CD4-positive, alpha-beta T cell treated with Interleukin-2 at 100 ng/mL for 4 hours (primary cell): ENCODE measurements at places on chromosomes 7 and 10.

DNA sequence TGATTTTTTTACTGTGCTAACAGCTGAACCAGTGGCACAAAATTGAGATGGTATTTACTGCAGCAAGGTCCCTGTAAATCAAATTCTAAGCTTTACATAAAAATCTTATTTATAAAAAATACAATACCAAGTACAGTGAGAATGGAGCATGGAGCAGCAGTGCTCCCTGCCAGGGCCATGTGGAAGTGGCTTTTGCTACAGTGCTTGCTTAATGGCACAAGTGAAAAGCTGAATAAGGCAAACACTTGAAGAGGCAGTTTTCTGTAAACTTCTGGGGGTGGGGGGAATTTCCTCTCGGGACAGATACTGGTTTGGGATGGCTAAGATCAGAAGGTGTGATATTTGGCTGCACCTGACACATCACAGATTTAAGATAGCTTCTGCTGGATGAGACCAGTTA, 27.5 kb downstream of the AP3M1 start:
- no peak for DNase-seq

DNA sequence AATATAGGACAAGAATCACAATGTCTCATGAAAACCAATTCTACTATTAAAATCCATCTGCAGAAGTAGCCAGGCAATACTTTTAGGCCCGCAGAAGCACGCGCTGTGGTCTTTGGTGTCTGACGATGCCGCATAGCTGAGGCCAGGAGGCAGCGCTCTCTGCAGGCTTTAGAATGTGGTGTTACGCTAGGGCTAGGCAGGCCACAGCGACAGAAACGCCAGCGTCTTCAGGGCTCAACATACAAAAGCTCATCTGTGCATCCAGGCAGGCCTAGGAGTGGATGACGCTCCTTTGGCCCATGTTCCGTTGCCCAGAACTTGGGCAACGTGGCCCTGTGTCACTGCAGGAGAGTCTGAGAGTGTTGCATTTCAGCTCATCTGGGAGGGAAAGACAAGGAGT, 601.1 kb upstream of the FOXK1 start:
- no peak for DNase-seq

- DNase-seq: no peak
Measured at GRCh38 chr7:15245831-15246230, 316.0 kb downstream of the AGMO start.

- no peak for DNase-seq
Measured at GRCh38 chr10:116045366-116046356, 227.3 kb downstream of the GFRA1 start.

DNA sequence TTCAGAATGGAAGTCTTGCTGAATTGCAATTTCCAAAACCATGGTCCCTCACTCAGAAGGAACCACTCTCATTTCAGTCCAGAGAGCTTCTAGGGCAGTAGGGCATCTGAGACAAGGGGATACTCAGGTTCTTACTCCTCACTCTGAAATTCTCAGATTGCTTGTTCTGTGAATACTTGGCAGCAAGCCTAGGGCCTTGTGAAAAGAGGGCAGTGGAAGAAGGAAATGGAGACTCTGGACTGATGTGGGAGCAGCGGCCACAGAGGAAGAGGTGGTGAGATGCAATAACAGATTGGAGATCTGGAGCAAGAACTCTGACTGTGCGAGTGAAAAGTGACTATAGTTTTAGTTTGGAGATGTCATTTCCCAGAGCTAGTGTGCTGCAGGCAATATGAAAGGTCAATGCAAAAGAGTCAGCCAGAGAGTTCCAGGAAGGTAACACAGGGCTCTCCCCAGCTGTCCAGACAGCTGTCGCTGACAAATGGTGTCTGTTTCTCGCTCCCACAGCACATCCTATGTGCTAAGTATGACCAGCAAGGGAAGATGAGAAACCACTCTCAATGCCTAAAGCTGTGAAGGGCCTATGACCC, 291.6 kb upstream of the KIAA1217 start:
- no peak for DNase-seq

DNA sequence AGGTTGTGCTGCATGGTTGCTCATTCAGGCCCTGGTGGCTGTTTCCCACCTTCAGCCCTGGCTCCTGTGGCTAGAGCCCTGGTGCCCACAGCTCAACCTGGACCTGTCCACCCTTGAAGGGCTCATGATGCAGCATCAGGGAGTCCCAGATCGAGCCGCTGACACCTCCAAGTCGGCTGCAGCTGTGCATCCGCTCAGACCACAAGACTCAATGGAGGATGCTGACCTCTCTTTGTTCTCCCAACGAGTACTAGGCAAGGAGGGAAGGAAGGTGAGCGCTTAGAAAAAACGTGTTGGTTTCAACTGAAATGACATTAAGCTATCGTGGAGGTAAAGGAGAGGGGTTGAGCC, 9.5 kb upstream of the C10orf95 start:
- no peak for DNase-seq
